ENCODE measurements at places on chromosomes 6 and 20.

DNA sequence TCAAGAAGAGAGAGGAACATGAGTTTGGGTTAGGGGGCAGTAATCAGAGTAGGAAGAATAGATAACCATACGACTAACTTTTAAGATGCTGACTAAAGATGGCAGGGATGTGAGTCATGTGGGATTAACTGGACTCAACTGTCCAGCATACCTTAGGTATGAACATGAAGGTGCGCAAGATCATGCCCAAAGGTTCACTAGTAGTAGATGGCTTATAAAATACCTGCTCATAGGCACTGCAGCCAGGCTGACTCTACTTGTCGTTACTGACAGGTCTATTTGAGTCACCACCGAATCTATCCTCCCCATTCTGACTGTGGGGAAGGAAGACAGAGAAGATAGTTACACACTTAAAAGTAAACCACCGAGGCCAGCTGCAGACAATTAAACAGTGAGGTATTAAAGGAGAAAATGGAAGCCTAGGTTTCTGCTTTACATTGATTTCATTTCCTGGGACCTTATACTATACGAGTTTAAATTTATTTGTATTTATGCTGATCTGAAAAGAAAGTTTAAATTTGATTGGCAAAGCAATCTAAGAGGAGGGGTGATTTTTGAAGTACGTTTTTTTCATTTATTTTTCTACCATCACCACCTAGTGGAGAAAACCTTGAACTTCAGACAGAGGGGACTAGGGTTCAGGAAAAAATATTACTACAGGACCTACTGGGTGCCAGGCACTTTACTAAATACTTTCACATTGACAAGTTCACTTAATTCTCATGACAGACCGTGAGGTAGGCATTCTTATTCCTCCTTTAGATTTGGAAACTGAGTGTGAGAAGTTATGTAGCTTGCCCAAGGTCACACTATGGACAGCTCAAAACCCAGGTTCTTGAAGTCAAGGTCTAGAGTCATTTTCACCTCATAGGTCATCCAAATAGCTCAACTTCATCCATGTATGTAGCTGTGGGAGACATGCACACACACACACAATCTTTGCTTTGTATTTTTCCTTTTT, 4.0 kb upstream of the WRNIP1 start:
- DNase-seq: no peak

DNA sequence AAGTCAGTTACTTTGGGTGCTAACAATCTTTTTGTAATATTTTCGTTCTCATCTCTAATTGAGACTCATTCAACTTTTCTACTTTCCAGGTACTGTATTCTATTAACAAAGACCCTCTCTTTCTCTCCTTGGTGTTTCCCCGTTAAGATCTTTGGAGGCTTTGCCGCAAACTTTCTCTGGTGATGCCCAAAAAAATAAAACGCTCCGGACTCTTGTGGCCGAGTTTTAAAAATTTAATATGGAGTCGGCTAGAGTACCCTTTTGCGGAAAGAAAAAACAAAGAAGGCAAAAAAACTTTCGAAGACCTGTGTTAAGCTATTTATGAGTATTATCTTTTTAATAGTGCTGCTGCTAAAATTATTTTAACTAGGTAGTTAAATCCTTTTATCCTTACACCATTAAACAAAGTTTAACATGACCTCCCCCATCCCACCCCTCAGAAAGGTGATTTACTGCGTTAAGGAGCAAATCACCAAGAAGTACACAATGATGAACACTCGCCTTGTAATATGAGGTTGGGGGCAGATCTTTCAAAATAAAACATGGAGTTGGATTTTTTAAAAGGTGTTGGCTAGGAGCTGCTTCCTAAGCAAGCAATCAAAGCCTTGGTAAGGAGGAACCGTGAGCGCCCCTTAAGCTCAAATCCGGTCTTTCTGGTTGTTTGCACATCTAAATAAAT, 10.0 kb downstream of the SIM1 start:
- no peak for DNase-seq

DNA sequence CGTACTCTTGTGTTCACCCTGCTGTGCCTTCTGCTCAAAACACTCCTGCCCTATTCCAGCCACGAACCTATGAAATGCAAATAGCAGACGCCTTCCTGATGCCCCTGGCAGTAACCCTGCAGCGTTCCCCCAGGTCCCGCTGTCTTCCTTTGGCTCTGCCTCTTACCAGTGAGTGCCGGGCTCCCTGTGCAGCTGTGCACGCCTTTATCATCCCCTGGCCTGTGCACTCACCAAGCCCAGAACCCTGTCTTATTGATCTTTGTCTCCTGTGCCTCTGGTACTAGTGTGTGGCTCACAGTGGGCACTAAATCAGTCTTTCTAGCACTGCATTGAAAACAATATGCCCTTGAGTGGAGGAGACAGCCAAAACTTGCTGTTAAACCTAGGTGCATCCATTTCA, 19.7 kb downstream of the ZDHHC14 start:
- no peak for DNase-seq

GRCh38 chr6:142570221-142570671, 268.4 kb downstream of the ADGRG6 start:
- DNase-seq: no peak

GRCh38 chr6:159463119-159463829, 229.8 kb downstream of the SOD2 start:
- DNase-seq: no peak

- no peak for DNase-seq
Measured at GRCh38 chr6:35064757-35065440, 76.2 kb downstream of the TCP11 start.

DNA sequence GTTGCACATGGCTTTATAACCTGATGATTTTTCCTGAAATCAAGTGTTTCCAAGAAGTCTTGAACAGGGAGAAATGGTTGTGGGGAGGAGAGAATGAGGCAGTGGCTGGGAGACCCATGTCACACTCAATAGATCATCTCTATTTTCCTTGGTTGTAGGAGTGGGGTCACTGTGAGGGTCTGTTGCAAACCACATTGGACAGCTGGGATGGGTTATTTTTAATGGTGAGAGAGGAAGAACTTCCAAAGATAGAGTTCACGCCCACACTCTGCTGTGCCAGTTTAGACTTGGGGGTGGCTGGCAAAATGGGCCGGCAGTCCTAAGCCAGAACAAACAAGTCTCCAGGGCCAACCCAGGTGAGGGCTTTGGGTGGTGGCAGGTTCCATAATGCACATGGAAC, 276.4 kb upstream of the PRND start:
- no peak for DNase-seq

GRCh38 chr6:81766482-81767069, 14.1 kb upstream of the TENT5A start:
- no peak for DNase-seq

DNA sequence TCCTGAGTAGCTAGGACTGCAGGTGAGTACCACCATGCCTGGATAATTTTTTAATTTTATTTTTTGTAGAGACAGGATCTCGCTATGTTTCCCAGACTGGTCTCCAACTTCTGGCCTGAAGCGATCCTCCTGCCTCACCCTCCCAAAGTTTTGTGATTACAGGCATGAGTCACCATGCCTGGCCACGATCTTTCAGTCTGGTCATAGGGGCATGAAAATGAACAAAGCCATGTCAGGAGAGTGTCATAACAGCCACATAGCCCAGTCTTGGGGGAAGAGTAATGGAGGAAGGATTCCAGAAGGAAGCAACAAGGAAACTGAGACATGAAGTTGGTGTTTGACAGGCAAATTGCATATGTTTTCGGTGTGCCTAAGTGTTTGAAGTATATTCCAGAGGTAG, 17.0 kb upstream of the SNX3 start:
- no peak for DNase-seq

DNA sequence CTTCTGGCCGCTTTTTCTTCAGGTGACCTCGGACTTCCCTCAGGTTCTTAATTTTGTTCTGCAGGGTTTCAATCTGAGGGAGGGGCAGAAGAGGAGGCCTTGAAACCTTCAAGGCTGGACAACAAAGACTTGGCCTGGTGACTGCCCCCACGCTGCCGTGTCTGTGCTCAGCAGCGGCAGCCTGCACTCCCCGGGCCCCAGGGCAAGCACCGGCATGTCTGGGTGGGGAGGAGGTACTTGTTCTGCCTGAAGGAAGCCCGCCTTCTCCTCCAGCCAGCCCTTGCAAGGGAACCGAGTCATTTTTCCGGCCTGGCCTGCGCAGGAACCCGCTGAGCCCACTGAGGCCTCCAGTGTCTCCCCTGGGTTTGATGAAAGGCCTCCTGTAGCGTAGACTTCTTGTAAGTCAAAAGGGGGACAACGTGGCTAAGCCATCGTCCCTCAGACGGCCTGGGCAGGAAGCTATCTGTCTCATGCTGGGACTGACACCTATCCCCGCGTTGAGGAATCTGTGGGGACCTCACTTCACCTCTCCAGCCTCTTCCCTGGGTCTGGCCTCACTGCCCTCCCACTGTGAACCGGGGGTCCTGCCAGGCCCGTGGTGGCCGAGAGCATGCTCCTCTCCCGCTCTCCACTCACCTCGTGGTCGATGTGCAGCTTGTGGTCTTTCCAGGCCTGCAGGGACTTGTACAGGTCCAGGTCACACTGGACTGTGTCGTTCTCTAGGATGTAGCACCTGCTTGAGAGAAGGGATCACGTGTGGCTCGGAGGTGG, 119.9 kb downstream of the SULF2 start:
- DNase-seq: no peak

- DNase-seq: no peak
Measured at GRCh38 chr6:160202411-160202810, 56.2 kb downstream of the SLC22A2 start.

- no peak for DNase-seq
Measured at GRCh38 chr6:67219346-67219745, 1415.7 kb upstream of the ADGRB3 start.
